ENCODE measurements at places on chromosomes 2 and 18.

DNA sequence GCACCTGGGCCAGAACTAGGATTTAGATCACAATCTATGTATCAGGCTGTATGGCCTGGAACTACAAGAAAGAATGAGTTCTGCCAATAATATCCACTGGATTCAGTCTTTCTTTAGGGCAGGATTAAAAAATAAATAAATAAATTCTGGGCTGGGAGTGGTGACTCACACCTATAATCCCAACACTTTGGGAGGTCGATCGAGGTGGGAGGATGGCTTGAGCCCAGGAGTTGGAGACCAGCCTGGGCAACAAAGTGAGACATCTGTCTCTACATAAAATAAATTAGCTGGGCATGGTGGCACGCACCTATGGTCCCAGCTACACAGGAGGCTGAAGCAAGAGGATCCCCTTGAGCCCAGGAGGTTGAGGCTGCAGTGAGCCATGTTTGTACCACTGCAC lies 8.1 kb downstream of the AMMECR1L start:
- DNase-seq: no peak

DNA sequence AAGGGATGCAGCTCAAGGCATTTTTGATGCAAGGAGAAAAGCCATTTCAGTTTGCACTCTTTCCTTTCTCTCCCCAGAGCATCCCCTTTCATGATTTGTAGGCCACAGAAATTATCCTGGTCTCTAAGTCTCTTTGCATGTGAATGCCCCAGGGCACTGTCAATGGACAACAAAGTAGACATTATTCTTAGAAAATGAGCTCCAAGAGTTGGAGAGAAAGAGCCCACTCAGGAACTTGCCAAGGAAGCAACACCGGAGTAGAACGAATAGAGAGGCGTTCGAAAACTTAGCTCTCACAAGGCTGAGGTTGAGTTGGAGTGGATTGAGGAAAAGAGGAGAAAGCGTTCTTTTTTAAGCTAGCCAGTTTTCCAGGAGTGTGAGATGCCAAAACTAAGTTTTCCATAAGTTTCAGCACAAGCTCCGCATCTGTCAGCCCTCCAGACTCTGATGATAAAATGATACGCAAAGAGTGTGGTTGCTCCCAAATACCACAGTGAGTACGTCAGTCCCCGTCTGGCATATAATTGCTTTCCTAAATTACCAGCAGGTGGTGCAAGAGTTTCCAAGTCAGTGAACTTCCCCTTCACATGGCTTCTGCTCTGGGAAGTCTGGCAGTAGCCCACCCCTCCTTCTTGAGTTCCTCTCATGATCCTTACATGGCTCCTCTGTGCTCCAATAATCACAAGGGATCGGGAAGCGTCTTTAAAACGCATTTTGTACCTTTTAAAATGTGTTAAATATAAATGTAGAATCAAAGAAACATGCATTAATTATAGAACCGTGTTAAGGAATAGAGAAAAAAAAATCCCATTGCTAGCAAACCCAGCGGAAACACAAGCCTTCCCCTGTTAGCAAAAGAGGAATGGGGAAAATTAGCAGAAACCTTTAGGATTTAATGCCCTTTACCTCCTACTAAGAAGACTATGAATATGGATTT lies 1060.6 kb upstream of the FANCL start:
- no peak for DNase-seq

DNA sequence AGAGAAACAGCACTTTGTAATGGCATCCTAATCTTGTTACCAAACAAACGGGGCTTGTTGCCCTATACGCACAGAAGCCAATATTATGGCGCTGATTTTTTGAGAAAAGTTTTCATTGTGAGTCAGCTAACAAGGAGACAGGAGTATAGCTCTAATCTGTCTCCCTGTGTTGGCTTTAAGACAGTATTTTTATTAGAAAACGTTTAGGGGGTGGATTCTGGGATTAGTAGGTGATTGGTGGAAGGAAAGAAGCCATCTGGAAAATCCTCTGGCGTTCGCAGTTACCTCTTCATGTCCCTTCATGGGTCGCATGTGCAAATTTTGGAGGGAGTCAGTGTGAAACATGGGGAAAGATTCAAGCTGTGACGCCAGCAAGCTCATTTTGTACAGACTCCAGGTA lies 698 bp upstream of the TMEM237 start:
- no peak for DNase-seq

GRCh38 chr2:189506514-189506976 lies 65.3 kb downstream of the WDR75 start:
- DNase-seq: no peak

GRCh38 chr18:78303519-78304191 lies 676.0 kb upstream of the SALL3 start:
- no peak for DNase-seq

DNA sequence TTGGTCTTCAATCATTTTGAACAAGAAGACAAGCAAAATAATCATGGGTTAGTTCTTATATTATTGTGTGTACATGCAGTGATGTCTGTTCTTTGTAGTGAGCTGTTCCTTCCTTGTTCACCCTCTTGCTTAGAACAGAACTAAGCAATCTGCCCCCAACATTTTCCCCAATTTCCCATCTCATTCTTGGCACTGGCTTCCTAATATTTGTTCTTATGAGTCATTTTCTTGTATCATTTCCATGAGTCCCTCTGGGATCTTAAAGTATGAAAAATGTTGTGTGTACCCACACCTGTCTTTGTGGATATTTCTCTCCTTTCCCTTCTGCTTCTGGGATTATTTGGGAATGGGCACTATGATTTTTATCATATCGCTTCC lies 3.5 kb upstream of the IL1B start:
- DNase-seq: no peak

DNA sequence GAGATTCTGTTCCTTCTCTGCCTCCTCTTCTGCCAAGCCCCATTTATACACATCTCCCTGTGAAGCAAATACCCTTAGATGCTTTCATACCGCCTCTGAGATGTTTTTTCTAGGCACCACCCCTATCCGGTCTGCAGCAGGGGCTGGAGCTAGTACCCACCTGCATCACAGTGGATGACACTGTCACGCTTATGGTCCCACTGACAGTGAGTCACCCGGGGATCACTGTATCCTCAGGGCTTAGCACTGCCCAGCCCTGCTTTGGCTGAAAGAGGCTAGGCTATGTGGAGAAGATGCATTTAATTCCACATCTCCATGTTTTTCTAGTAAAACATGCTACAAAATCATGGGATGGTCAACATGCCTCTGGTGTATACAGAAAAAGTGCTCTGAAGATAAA lies 9.9 kb downstream of the FABP1 start:
- DNase-seq: no peak

DNA sequence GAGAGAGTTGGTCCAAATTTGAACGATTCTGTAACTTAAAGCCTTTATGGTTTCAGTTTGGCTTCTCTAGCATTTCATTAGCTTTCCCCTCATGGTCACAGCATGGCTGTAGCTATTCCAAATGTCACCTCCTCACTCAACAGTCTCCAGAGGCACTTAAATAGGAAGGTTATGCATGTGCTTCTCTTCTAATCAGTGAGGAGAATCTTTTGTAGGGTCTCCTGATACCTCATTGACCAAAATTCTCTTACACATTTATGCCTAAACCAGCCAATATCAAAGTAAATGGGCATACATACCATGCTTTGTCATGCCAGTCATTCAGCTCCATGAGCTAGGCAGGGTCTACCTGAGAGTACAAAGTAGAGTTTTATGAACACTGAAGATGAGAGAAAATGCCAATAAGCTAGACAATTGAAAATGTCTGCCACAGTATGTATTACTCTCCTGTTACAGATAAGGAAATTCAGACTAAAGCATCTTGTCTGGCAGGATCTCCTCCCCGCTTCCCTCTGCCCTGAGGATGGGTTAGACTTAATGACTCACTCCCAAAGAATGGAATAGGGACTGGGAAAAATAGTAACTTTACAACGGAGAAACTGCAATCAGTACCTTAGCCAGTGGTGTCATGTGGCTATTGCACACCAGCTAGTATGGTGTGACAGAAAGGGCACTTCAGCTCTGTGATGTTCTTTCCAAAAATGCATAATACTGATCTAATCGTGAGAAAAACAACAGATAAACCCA lies 15.4 kb downstream of the DSG2 start:
- DNase-seq: no peak

DNA sequence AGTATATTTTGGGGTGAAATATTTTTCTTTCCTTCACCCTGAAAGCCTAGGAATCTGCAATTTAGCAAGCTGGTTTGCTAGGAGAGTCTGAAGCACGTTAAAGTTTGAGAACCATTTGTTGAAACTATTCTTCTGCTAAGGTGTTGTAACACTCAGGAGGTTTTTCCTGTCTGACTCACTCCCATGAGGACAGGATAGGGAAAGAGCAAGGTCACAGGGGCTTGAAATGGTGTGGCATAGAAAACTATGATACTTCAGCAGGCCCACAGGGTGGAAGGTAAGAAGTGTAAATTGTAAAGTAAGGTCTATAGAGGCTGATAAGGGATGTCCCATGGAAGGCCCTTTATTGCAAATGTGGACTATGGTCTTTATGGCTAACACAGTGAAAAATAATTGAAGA lies 177.7 kb upstream of the ZC3H15 start:
- DNase-seq: no peak

GRCh38 chr2:239348563-239349452 lies 52.0 kb downstream of the HDAC4 start:
- no peak for DNase-seq

- DNase-seq: peak; percentile 33
Observed at GRCh38 chr2:238513346-238513745, 86.6 kb downstream of the ASB1 start.

DNA sequence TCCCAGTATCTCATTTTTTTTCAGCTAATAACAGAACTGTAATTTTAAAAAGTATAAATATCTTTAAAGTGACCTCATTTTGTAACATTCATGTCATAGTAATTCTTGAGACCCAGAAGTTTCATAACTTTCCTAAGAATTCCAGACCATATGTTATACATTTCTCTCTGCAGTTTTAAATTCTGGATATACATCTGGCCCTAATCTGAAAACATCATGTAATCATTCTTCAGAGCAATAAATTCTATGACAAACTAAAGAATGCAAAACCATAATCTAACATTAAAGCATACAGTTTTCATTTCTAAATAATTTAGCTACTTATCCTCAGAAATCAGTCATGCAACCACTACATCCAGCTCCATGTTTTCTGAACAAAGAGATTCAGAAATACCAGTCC lies 198.3 kb upstream of the SLC35G4 start:
- no peak for DNase-seq

GRCh38 chr2:71685073-71685848 lies 231.9 kb downstream of the DYSF start:
- no peak for DNase-seq

DNA sequence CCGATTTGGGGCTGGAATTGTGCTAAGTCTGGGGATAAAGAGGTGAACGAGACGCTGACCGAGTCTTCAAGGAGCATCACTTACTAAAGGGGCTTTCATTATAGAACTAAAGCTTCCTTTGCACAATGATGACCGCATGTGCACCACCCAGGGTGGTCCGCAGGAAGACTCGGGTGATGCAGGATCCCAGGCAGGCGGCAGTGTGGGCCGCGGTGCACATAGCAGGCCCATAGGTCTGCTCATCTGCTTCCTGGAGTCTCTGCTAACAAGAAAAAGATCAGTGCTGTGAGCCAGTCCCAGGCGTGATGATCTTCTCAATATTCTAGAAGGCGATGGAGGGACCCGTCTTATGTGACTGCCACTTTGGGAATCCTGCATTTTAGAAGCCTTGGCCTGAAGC lies 122.8 kb downstream of the PXDN start:
- no peak for DNase-seq

DNA sequence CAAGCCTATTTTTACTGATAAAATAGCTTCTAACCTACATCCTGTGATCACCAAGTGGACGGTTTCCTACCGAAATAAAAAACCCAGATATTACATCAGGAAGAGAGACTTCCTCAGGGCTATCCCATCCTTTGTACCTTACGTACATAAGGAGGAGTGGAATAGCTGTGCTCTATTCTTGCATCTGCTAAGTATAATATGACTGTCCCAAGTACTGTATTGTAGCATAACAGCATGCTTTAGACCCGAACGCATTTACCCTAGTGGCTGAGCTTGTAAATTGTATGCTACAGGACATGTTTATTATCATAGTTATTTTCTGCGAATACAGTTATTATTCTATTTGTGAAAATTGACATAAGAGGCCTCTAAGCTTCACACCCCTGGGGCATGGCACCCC lies 302.4 kb downstream of the CLIP4 start:
- DNase-seq: no peak

- DNase-seq: no peak
Observed at GRCh38 chr2:113088213-113088992, 20.6 kb downstream of the IL1F10 start.

DNA sequence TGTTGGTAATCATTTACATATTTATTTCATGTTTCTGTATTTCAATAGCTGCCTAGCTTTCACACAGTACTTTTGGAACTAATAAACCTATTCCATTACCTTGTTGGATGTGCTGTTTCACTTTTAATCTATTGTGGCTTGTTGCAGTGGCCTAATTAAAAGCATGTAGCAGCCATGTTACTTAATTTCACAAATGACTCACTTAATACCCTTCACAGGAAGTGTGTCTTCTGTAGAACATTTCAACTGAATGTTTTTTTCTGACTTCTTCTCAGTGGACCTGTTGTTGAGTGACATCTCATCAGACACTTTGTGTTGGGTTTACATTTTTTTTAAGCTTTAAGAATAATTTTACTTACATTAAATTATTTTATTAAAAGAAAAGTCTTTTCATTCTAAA lies 260.5 kb upstream of the THUMPD2 start:
- no peak for DNase-seq

Data from NCI-H774 (cell line).